ENCODE measurements at places on chromosomes 6 and 20. TPM values are rescaled to one million over a fixed set of nuclear protein-coding genes. Genes with fewer than 3 reads are reported as not detected.
A peak's percentile ranks its signal among the peaks of the same experiment; 100 is the strongest.

DNA sequence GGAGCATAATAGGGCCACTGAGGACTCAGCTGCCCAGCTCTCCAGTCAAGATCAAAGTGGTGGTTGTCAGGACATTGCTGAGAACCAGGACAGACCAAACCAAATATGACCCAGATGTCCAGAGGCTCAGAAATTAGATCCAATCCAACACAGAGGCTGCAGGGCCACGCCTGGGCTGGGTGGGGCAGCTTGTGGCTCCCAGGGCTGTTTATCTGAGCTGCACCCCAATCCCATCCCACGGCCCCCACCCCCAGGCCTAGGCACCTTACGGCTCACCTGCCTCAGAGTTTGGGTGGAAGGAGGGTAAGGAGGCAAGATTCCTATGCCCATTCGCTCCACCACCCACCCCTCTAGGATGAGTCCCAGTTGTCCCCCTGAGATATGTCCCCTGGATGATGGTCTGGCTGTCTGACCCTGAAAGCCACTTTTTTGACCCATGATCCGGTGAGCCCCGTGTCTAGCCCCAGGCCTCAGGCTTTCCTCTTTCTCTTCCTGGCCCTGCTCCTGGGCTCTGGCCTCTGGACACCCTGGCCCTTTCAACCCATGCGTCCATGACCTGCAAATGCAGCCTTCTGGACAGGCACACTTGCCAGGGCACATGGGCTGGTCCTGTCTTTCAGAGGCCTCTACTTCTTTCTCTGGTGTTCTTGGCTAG, 40.0 kb downstream of the CPXM1 start:
- DNase-seq, result no peak

Gene BHLHE23
- not detected for total RNA-seq

- no peak for DNase-seq
Measured at GRCh38 chr6:114090626-114091025, 119.7 kb upstream of the HDAC2 start.

GRCh38 chr6:20708367-20709124, 174.3 kb downstream of the CDKAL1 start:
- DNase-seq, result no peak

Gene ARFGEF3
- 4.1 TPM for total RNA-seq

DNA sequence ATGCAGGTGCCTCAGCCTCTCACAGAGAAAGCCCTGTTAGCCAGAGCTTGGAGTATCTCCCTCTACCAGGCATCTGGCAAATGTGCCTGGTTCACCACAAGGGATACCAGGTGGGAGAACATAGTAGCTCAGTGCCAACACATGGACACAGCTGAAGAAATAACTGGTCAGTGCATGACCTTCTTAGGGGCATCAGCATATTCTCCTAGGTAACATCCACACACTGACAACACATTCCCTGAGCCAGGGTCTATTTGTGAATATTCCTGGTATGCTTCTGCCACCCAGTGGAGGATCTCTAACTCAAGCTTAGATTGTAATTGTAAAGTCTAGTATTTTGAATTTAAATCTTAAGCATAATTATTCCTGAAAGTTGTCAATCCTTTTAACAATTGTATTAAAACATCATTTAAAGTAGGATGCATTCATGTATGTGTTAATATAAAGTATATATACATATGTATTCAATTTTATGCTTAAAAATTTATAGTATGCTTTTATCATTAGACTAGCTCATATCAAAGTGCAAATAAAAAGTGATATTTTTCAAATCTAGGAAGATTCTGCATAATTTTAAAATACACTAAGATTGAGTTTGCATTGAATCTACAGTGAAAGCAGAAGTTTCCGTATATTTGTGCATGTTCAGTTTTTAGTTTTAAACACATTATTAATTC, 45.3 kb upstream of the COL21A1 start:
- DNase-seq, result peak; percentile 57

Gene ZHX3
- 22.0 TPM for total RNA-seq

DNA sequence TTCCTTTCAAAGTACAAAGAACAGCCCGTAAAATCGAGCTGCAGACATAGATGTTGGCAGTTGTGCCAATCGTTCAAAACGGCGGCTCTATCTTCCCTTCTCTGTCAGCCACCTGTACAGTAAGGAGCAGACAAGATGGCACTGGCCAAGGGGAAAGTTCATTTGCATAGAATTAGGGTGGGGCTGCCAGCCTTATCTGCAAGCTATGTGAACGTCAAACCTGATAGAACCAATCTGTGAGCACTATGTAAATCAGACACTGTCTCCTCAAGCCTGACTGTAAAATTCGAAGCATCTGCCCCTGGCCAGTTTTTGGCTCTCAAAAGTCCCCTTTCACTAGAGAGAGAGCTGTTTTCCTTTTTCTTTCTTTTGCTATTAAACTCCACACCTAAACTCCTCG, 374.5 kb downstream of the EPM2A start:
- no peak for DNase-seq

Gene FNDC11
- not detected for total RNA-seq

Gene F13A1
- not detected for total RNA-seq

DNA sequence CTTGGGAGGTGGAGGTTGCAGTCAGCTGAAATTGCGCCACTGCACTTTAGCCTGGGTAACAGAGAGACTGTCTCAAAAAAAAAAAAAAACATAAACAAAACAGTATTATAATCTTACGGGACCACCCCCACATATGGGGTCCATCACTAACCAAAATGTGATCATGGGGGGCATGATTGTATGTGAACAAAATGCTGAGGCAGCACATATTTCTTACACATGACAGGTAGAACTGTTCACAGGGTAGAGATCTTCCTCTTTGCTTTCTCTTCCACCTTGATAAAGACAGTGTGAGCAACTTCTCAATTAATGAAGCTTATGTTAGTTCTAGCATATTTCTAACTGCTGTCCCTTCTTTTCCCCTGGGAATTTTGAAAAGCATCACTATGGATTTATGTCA, 24.7 kb downstream of the NFATC2 start:
- no peak for DNase-seq

Gene FAM83D
- 73.1 TPM for total RNA-seq

DNA sequence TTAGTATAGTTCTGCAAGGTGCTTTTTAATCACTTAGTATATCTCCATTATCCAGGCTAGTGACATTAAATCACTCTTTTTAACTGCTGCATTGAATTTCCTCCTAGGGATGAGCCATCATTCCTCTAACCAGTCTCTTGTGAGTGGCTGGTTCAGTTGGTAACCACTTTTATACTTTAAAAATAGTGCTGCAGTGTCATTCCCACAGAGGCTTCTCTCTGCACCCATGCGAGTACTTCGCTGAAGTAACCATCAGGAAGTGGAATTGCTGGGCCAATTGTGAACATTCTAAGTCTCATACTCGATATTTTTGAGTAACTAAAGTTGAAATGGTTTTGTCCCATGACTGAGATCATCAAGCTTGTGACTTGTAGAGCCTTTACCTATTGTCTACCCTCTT, 2.1 kb downstream of the BTN3A2 start:
- no peak for DNase-seq

Gene KIAA1755
- total RNA-seq, result not detected

DNA sequence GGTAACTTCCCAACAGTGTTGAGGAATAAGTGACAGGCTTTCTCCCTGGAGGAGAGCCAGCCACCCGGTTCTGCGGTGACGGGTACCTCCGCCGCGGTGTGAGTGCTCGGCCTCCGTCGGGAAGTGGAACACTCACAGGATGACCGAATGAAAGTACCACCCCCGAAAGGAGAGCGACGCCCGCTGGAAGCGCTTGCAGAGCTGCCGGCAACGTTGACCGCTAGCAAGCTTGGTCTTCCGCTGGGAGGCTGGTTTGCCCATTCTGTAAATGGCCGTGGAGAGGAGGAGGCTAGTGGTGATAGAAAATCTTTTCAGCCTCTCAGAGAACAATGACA, 614 bp upstream of the TMEM242 start:
- peak; percentile 75 for DNase-seq

Gene RHAG
- total RNA-seq, result 0.05 TPM

DNA sequence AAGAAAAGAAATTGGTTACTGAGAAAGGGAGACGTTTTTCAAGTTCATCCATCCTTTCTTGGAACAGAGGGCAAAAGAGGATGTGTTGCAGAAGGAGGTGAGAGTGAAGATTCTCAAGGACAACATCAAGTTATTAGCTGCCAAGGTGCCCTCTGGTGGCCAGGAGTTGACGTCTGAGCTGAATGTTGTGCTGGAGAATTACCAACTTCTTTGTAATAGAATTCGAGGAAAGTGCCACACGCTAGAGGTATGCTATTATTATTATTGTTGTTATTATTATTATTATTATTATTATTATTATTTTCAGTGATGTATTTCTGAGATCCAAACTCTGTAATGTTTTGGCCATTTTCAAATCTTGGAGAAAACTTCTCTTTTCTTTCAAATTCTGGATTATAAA, 197.0 kb downstream of the UTRN start:
- DNase-seq, result peak; percentile 72

- DNase-seq, result no peak
Measured at GRCh38 chr20:55266361-55266760, 739.0 kb downstream of the CBLN4 start.

Gene ABHD16B
- total RNA-seq, result not detected

DNA sequence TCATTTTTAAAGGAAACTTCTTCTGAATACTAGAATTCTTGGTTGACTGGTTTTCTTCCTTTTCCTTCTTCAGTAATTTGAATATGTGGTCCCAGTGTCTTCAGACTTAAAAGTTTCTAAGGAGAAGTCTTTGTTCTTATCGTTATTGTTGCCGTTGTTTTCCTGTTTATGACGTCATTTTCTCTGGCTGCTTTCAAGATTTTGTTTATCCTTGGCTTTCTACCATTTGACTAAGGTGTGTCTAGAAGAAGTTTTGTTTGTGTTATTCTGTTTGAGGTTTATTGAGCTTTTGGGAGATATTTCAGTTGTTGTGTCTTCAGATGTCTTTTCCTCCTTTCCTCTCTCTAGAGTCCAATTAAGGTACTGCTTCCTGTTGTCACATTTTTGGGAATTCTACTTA, 24.5 kb downstream of the CDYL start:
- DNase-seq, result no peak

DNA sequence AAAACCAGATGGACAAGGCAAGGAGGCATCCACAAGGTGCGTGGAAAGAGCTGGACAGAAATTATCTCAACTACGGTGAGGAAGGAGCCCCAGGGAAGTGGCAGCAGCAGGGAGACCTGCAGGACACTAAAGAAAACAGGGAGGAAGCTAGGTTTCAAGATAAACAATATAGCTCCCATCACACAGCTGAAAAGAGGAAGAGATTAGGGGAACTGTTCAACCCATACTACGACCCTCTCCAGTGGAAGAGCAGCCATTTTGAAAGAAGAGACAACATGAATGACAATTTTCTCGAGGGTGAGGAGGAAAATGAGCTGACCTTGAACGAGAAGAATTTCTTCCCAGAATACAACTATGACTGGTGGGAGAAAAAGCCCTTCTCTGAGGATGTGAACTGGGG, 26.8 kb downstream of the TRMT6 start:
- DNase-seq, result no peak

Gene HLA-DMA
- 3.4 TPM for total RNA-seq

Gene GNAS-AS1
- 5.0 TPM for total RNA-seq

DNA sequence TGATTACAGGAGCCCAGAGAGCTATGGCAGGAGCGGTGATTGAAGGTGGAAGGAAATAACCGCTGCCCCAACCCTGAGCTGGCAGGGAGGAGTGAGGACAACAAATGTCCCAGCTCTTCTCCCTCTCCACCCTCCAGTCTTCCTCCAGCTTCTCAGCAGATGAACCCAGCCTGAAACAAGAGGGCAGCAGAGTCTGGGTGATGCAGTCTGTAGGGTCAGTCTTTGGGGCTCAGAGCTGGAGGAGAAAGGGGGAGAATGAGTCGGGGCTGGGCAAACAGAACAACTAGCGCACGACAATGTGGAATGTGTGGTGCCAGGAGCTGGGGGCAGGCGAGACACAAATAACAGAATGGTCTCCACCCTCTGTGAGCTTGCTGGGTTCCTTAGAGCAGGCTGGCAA, 4.5 kb upstream of the GUCA1A start:
- DNase-seq, result no peak

All from HT1080 (cell line).